Stimulated activated CD8-positive, alpha-beta memory T cell treated with anti-CD3 and anti-CD28 coated beads, Interleukin-15, amount 100 ng/mL, for 24 hours (primary cell): ENCODE measurements at places on chromosomes 1 and 21.

- DNase-seq, result no peak
These were observed 81.1 kb downstream of the NR5A2 start for GRCh38 chr1:200108659-200109058.

GRCh38 chr1:6601049-6601922, 1.4 kb downstream of the KLHL21 start:
- no peak for DNase-seq

- no peak for DNase-seq
These were observed 5.6 kb downstream of the TTC34 start for GRCh38 chr1:2795926-2796325.

DNA sequence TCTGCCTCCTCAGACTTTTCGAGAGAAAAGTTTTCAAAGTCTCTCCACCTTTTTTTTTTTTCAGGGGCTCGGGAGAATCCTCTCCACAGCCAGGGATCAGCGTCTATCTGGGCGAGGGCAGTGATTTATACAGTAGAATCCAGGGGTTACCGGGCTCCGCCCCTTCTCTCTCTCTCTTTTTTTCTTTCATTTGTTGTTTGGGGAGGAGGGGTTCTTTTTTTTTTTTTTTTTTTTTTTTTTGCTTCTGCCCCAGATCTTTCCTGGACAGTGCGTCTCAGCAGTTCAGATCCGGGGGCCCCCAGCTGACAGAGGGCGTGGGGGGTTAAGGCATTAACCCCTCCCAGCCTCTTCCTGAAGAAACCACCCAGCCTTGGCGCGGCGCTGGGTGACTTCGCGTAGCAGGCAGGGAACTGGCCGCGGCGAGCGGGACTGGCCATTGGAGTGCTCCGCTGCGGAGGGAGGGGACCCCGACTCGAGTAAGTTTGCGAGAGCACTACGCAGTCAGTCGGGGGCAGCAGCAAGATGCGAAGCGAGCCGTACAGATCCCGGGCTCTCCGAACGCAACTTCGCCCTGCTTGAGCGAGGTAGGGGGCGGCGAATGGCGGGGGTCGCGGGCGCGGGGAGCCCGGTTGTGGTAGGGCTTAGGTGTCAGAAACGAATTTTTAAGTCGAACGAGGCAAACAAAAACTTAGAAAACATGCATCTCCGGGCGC, at the start of gene S1PR1:
Gene S1PR1, plus strand, starts transcription at position 504 of the 713 bp plus-strand sequence. CDS start 1,966 bp downstream, outside the sequence.
- DNase-seq, result no peak

- no peak for DNase-seq
These were observed 25.2 kb downstream of the HTR6 start for GRCh38 chr1:19689856-19690255.

DNA sequence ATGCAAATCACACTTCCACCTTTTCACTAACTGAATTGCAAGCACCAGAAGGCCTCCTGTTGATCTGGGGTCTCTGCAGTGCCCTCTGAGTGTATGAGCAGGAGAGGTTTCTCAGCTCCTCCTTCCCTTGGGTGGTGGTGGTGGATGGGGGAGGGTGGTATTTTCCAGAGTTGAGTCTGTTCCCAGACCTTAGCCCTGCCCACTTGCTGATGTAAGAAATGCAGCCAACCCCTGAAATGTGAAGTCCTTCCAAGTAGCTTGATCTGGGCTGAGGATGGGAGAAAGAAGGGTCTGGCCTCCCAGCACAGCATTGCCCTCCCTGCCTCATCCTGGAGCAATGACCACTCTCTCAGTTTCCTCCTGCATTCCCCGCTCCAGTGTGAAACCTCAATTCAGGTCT, 6.3 kb upstream of the FOXD2 start:
- no peak for DNase-seq

- no peak for DNase-seq
These were observed 11.3 kb upstream of the VAMP4 start for GRCh38 chr1:171753182-171753581.

- no peak for DNase-seq
These were observed 618 bp downstream of the CLCC1 start for GRCh38 chr1:108962681-108963051.

- DNase-seq, result no peak
These were observed 16.0 kb downstream of the DISC1 start for GRCh38 chr1:231642618-231643017.

DNA sequence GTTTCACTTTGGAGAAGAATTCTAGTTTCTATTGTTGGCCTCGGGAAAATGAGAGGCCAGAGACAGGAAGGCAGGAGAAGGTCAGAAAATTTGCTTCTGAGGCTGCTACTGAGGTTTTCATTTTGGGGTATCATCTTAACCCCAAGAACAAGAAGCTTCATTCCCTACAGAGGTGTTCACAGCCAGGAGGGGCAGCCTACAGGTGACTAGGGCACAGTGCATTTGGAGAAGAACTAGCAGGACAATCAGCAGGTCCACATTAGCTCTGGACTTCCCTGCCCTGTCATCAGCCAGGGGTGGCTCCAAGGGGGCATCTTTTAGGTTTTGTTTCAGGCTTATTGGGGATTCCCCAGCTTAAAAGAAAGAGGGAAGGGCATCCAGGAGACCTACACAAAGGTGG, 12.1 kb upstream of the ZNF496 start:
- no peak for DNase-seq

DNA sequence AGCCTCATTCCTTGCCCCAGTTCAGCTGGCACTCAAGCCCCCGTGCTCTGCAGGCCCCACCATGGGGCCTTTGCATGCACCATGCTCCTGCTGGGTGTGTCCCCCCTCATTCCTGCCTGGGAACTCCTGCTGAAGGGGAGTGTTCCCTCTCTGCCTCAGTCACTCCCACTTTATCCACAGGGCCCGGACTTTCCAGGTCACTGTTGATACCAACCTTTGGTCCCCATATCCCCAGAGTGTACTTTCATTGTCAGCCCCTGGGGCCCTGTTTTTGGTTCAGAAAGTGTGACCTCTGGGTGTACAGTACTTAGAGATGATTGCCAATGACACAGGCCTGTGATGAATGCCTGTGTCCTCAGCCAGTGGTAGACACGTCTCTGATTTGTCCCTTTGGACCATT, 2.9 kb downstream of the TTC22 start:
- no peak for DNase-seq

- no peak for DNase-seq
These were observed 8.1 kb downstream of the IL6R start for GRCh38 chr1:154413177-154413783.

DNA sequence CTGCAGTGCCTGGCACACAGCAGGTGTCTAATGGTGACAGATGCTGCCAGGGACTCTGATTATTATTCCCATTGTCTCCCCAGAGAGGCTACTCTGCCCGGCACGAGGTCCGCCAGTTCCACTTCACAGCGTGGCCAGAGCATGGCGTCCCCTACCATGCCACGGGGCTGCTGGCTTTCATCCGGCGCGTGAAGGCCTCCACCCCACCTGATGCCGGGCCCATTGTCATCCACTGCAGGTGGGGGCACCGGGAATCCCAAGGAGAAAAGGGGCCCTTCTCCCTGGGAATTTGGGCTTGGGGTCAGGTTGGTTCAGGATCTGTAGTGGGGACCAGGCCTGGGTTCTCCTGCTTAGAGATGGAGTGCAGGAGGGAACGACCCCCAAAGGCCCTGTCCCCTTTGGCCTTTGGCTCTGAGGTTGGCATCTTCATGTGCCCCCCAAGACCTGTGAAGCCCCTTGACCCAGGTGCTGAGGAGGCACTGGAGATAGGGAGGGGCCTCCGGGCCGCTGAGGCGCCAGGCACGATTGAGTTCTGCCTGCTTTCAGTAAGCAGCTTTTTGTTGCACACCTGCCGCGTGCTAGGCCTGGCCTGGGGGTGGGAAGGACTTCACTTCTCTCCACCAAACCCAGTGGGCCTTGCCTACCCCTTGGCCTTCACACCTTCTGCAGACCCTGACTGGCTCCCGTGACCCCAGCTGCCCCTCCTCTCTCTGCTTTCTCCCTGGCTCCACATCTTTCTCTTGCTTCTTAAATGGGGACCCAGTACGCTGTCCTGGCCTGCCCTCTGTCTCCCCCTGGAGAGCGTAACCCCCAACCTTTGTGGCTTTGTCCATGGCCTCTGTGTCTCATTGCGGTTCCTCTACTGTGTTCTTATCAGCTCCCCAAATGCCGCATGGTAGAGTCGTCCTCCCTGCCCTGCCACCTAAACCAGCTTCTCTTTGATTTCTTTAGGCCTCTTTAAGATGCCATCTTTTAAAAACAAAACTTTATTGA, 76.4 kb downstream of the PTPRU start:
- DNase-seq, result no peak

DNA sequence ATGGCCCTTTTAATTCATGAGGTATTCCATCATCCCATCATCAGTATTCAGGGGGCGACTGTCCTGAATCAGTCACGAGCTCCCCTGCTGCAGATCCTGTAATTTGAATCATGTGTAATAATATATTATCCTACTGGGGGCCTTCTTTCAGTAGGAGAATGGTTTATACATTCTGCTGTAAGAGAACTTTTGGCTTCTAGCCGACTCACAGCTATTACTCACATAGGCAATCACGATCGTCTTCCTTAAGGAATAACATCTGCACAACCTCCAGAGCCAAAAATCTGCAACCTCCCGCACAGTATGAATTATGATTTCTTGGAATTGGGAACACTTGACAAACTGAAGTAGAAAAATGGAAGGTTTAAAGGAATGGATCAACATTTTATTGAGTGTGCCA, 343.0 kb downstream of the USP25 start:
- no peak for DNase-seq

DNA sequence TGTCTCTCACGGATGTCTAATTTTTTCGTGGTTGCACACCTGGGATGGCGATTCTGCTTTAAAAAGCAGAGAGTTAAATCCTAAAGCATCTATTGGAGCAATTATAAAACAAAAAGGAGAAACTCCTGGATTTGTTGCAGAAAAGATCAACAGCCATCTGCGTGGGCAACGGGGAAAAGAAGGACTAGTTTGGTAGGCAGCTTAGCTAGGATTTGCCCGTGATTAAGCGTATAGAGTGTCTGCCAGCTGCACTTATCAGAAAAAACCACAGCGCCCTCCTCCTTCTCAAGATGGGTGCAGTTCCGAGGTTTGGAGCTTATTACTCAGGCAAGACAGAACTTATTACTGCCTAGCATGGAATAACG, 526 bp upstream of the SLC25A24 start:
- DNase-seq, result no peak

DNA sequence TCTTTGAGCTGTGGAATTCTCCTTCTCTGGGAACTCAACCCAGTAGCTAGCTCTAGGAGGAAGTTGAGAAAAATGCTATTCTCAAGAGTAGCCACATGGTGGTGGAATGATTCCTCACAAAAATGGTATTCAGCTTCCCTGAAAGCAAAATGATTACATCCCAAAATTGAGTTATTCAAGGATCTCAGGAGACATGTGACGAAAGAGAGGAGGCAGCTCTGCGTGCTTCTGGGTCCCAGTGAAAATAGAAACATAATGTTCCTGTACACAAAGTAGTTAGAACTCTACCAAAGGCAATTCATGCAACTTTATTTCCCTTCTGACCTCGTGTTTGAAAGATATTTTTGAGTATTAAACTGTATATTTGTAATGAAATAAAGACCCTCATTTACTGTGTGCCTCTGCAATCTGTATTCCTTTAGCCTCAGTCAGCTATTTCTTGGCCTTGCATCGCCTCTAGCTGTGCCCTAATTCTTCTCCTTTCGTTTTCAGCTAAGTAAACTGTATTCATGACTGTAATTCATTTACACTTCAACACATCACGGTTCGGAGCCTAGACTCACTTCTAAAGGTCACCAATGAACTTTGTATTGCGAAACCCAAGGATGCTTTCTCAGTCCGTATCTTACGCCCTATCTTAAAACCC, 167.3 kb downstream of the FASLG start:
- DNase-seq, result no peak

DNA sequence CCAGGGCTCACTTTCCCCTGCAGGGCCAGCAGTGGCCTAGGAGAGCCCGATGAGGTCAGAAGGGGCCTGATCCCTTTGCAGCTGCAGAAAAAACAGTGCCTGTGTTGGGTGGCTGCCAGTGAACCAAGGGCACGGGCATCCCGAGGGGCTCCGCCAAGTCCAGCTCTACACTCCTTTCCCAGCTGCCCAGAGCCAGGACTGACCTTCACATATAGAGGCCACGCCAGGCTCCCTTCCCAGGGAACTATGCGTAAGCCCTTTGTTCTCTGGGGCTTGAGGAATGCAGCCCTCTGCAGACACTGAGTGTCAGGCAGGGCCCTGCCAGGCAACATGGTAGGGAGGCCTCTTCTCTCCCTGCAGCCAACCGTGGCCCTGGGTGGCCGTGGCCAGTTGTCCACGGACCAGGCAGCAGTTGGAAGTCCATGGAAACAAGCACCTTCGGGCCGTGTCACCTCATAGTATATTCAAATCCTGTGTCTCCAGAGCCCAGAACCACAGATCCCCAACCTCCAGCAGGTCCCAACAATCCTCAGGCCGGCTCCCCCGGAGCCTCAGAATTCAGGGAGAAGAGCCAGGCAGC, 194.0 kb downstream of the NPHP4 start:
- DNase-seq, result no peak

DNA sequence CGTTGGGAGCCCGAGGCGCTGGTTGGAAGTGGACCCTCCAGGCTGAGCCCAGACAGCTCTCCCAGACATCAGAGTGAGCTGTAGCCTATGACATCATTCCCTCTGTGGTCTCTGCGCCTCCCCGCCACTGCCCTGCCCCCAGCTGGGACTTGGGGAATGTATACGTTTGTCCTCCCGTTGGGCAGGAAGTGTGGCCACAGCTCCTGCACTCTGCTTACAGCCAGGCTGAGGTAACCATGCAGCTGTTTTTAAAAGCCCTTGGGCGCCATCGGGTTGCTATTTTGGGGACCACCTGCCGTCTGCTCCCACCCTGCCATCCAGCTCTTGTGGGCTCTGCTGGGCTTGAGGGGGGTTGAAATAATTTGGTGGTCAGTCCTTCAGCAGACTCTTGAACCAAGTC, 7.8 kb downstream of the VASH2 start:
- no peak for DNase-seq

- no peak for DNase-seq
These were observed 587.9 kb downstream of the ADGRL2 start for GRCh38 chr1:82388679-82389078.

GRCh38 chr1:117096951-117097408, 24.6 kb downstream of the TRIM45 start:
- no peak for DNase-seq

GRCh38 chr1:240672132-240672811, 60.3 kb upstream of the GREM2 start:
- DNase-seq, result no peak

DNA sequence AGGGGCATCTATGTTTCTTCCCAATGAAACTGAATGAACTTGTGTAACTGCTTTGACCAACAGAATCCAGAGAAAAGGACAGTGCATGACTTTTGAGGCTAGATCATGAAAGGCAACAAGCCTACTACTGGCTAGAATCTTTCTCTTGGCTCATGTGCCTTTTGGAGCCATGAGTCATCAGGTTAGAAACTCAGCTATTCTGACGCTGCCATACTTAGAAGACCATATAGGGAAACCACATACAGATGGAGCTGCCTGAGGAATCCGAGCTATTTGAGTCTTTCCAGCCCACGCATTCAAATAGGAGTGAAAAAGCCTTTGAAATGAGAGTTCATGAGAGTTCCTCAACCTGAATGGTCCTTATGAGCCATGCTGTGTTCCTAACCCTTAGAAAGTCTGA, 738.5 kb upstream of the CHRM3 start:
- DNase-seq, result no peak

DNA sequence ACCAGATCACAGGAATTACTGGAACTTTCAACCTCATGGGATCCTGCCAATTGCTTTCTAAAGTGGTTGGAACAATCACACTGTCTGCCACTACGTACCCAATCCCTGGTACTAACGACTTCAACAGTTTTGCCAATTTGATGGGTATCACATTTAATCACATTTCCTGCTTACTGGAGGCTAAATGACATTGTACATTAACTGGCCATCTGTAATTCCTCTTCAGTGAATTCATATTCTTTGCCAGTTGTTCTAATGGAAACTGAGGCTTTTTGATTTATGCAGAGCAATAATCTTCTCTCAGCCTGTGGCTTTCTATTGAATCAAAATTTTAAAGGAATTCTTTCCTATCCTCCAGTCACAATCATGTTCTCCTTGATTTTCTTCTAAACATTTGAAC, 38.2 kb downstream of the LGALS8 start:
- no peak for DNase-seq
